Skin of body (tissue), 3 donors: ENCODE measurements at places on chromosomes 6 and 20. TPM values are rescaled to one million over a fixed set of nuclear protein-coding genes. Genes with fewer than 3 reads are reported as not detected.

DNA sequence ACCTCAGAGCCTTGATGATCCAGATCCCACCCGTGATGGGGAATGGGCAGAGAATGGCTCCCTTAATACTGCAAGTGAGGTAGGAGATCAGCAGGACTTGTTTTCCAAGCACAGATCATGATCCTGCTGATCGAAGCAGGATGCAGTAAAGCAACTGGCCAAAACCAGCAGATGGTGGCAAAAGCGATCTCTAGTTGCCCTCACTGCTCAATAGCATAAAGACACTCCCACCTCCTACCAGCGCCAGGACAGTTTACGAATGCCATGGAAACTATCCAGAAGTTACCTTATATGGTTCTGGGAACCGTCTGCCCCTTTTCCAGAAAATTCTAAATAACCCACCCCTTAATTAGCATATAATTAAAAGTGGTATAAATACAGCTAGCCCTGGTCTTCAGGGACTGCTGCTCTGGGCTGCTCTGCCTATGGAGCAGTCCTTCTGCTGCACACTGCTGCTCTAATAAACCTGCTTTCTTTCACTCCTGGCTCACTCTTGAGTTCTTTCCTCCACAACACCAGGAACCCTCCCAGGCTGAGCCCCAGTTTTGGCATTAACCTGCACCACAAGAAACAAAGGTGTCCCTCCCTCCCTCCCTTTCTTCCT, 415.8 kb downstream of the PREX1 start:
- no peak for DNase-seq

- peak; percentile 2 for DNase-seq
Observed at GRCh38 chr6:155782320-155782731, 326.7 kb upstream of the NOX3 start.

DNA sequence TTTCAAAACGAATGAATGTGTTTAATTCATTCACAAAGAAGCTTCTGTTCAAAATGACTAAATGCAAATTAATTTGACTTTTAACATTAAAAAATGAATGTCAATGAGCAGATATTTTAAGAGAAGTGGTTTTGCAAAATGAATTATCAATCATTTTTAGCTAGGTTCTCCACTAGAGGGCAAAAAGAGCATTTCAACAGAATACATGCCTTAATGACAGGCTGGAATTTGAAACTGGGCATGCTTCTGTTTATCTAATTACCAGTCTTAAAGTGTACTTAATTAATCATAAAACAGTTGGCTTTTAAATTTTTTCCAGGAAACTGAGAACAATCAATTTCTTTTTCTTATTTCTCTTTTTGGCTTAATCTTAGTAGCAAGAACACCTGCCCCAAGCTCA, 63.8 kb upstream of the TINAG start:
- no peak for DNase-seq

DNA sequence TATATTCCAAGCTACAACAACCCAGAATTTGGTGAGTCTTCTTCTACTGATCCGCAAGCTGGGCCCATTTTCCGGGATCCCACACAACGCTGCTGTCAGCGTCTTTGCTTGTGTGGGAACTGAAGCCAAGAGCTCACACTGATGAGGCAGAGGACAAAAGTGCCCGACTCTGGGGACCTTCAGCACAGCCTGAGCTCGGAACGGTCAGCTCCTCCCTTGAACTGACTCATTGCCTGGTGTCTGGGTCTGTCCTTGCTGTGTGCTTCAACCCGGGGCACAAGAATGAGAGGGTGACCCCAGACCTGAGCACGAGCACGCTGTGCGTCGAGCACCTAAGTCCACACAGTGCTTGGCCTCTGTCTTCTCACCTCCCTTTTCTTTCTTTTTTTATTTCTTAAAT, 33.5 kb downstream of the DACT2 start:
- DNase-seq, result no peak

- DNase-seq, result no peak
Observed at GRCh38 chr20:4721719-4722118, at the start of gene PRND. Gene PRND (plus strand): TSS chr20:4721909. CDS start chr20:4724552, 2,643 bp downstream.

DNA sequence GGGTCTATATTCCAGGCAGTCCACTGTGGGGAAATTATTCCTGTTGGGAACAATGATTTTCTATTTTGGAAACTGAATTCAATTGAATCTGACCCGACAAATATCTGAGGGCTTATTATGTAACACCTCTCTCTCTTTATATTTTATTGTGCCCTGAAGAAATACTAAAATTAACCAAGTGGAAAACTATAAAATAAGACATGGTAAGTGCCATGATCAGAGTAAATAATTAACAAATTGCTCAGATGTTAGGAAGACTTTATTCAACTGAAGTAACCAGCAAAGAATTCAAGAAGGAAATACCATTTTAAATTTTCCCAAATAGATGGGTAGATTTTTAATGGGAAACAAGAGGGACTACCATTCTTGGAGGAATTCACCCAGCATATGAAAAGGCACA, 632.9 kb downstream of the MAFB start:
- DNase-seq, result no peak

DNA sequence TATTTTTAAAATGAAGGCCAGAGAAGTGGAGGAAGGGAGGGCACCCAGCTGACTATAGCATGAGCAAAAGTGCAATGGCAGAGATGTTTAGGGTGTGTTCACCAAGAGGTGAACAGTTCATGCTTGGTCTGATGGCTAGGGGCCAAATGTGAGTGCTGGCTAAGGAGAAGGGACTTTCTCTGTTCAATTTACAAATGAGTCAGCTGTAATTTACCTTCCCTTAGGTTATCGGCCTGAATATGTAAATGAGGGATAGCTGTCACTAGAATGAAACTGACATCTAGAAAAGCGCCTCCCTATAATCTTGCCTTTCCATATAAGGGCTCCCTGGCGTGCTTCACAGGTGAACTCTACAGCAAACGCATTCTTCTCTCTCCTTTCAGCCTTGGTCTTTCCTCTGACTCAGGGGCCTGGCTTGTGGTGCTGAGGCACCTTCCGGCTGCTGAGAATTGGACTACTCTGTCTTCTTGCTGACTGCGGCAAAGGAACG, 114.7 kb upstream of the BACH2 start:
- no peak for DNase-seq

DNA sequence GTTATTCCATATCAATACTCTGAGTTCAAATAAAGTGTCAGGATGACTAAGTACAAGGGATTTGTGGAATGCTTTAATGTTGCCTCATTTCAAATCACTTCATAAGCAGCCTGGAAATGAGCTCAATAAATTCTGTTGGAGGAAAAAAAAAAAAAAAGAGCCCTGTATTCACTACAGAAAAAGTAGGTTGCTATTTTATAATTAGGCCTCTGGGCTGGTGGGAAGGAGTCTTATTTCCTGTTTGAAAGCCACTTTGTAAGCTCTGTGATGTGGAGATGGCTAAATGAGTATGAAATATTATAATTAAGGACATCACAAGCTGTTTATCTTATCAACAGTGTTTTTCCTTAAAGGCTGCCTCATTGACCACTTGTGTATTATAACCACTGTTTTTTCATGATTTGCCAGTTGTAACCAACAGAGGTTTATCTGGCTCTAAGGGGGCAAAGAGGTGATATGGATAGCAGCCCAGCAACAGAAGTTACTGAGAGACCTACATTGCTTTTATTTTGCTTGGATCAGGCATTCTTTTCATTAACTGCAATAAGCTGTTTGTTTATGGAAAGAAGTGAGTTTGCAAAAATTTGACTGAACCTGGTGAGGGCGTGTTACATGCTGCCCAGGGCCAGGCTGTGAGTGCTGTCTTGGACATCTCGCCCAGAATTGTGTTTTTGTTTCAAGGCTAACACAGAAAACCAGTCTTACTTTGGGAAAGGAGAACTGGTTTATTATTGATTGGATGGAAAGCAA, 563.3 kb upstream of the MAP3K7 start:
- no peak for DNase-seq

- DNase-seq, result no peak
Observed at GRCh38 chr6:169316651-169317050, 63.0 kb upstream of the THBS2 start.

DNA sequence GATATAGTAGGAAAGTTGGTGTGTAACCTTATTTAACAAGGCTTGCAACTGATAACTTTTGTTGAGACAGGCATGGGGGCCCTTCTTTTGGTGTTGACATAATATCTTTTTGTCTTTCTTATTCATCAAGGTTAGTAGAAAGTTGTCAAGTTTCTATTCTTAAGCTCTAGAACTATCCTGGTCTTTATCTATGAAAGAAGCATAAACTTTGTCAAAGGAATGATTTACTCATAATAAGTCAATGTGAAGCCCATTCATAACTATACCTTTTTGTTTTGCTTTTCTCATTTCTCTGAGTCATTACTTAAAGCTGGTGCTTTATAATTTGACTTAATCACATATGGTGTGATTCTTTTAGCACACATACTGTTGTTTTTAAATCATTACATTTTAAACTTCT, 312.4 kb downstream of the UTRN start:
- no peak for DNase-seq

- DNase-seq, result peak; percentile 30
Observed at GRCh38 chr6:118537574-118537973, 10.5 kb upstream of the PLN start.

DNA sequence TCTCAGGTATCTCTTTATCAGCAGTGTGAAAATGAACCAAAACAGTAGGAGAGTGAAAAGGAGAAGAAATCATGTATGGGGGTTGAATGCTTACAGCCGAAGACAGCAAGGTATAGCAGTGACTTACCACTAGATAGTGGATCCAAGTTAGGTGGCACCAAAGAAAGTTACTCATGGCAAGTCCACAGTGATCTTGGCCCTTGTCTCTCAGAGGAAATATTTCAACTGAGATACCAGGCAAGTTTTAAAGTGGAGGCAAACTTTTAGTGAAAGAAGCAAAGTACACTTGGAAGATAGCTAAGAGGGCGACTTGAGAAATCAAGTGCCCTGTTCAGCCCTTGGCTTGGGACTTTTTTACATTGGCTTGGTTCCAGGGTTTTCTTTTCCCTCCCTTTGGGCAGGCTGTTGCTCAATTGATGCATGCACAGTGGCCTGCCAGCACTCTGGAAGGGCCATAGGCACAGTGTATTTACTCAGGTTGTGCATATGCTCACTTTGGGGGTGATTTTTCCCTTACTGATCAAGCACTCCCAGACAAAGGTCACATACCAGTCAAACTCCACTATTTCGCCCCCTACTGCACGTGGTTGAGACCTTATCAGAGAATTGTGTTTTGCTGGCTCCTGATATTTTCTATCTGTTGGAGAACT, 329.5 kb upstream of the KHDRBS2 start:
- no peak for DNase-seq

GRCh38 chr20:289693-290083, 862 bp downstream of the C20orf96 start:
- DNase-seq, result no peak

DNA sequence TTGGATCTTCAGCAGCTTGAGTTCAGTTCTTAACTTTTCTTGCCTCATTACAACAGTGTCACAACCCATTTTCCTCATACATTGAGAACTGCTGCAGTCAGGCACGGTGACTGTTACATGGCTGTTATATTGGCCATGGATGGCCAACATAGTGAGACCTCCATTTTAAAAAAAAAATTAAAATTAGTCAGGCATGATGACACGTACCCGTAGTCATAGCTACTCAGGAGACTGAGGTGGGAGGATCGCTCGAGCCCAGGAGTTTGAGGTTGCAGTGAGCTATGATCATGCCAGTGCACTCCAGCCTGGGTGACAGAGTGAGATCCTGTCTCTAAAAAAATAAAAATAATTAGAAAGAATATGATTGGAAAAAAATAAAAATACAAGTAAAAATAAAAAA, 9.9 kb upstream of the MMP24 start:
- no peak for DNase-seq

DNA sequence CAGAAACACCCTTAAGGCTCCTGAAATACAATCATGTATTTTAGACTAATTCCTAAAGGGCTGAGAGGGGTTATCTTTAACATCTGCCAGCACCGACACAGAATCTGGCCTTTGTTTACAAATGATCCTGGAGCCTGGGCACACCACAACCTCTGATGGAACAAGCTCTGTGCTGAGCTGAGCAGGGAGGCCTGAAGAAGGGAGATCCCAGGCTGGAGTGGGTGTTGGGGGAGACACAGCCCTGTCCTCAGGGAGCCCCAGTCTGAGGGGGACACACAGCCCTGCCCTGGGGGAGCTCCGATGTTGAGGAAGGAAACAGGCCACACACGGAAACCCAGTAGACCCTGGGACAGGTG, 130.5 kb downstream of the VEGFA start:
- no peak for DNase-seq

DNA sequence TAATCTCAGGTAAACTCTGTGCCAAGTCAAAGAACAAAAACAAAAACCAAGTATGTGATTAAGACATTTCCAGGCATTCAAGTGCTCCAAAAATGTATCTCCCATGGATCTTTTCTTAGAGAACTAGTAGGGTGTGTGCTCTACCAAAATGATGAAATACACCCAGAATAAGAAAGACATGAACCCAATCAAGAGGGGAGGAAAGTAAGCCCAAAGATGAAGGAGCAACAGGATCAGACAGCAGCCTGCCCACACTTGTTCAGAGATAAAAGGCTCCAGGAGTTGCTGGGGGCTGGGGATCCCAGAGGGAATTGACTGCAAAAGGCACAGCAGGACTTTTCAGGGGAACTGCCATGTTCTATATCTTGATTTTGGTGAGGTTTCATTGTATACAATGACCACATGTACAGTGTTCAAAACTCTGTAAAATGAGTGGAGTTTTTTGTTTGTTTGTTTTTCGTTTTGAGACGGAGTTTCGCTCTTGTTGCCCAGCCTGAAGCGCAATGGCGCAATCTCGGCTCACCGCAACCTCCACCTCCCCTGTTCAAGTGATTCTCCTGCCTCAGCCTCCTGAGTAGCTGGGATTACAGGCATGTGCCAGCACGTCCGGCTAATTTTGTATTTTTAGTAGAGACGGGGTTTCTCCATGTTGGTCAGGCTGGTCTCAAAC, 24.4 kb downstream of the GCM1 start:
- DNase-seq, result no peak

- no peak for DNase-seq
Observed at GRCh38 chr20:46720776-46721425, 11.5 kb downstream of the SLC2A10 start.

- DNase-seq, result no peak
Observed at GRCh38 chr6:134373993-134374392, 56.1 kb upstream of the SGK1 start.

- no peak for DNase-seq
Observed at GRCh38 chr6:3046295-3046694, 22.0 kb upstream of the RIPK1 start.

GRCh38 chr6:71983131-71983530, 96.8 kb downstream of the RIMS1 start:
- no peak for DNase-seq

- no peak for DNase-seq
Observed at GRCh38 chr6:18893540-18894269, 506.6 kb downstream of the RNF144B start.

NNAT gene
- 22.0 TPM for total RNA-seq

EYS gene
- total RNA-seq, result 0.69 TPM

KCNQ5 gene
- 0.39 TPM for total RNA-seq

PLA2G7 gene
- 2.0 TPM for total RNA-seq

MRPS26 gene
- 21.4 TPM for total RNA-seq

VGLL2 gene
- 2.8 TPM for total RNA-seq

C6orf118 gene
- 0.49 TPM for total RNA-seq

DLL1 gene
- 11.2 TPM for total RNA-seq

SAMD5 gene
- total RNA-seq, result 28.9 TPM

E2F3 gene
- total RNA-seq, result 5.6 TPM

ADGB gene
- total RNA-seq, result 0.10 TPM

SRXN1 gene
- 6.2 TPM for total RNA-seq

FAM83B gene
- 47.7 TPM for total RNA-seq

PERP gene
- total RNA-seq, result 162 TPM

IMPG1 gene
- not detected for total RNA-seq

TAPBP gene
- total RNA-seq, result 32.6 TPM
